NCI-H1417 (cell line): ENCODE measurements at places on chromosomes 12 and 14.

DNA sequence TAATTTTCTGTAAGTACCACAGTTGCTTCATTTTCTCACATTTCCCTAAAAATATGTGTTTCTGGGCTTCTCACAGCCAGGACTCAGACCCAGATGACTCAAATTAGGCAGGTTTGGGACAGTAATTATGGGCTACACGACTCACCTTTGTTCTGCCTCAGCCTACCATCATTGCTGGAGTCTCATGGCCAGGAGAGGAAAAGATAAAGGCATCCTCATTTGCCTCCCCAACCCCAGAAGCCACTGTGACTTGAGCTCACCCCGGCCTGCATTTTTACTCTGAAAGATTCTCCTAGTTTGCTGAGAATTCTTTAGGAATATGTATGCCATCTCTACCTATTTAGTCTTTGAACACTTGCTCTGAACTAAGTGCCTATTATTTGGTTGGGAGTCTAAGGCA, 207.8 kb downstream of the PAWR start:
- DNase-seq = no peak

GRCh38 chr14:101542391-101542790, 18.9 kb upstream of the DIO3 start:
- DNase-seq = no peak

DNA sequence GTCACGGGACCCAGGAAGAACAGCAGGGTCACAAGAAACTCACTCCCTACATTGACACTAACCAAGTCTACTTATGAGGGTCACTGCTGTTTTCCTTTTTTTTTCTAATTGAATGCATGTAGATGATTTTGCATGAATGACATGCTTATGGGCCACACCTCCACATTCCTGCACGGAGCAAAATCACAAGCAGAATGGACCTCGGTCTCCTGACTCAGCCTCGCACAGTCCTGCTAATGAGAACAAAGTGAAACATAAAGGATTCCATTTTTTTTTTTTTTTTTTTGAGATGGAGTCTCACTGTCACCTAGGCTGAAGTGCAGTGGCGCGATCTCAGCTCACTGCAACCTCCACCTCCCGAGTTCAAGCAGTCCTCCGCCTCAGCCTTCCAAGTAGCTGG, 12.3 kb downstream of the SCARB1 start:
- DNase-seq = no peak

DNA sequence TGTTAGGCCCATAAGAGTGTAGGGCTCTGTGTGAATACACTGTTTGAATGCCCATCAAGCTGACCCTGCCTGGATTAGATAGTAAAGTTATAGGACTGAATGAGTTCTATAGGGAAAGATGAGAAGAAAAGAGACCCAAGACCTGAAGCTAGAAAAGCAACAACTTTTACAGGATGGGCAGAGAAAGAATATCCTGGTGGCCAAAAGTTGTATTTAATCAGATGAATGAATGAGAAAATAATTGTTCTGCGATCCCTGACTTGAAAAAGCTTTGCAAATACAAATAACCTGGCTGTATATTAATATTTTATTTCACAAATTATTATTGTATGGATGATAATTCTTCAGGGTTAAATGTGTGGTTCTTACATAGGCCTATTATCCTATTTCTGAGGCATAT, 2.8 kb upstream of the ANO6 start:
- no peak for DNase-seq

DNA sequence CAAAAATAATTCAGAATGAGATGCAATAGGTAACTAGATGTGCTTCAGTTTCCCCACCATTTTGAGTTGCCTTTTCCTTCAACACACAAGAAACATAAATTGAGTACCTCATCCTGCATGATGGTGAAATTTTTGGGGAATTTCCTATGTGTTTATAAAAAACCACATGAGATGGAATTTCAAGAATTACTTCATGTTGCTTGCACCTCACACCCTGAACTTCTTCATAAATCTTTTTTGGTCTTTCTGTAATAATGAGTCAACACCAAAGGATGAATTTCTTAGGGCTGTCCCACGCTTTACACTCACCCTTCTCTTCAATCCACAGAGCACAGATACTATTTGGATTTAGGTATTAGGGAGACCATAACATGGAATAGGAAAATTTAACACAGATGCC, 22.6 kb upstream of the LUM start:
- DNase-seq = no peak

GRCh38 chr12:92411687-92412086, 266.0 kb upstream of the BTG1 start:
- no peak for DNase-seq

- DNase-seq = no peak
Observed at GRCh38 chr12:108861878-108862587, 4.7 kb upstream of the SSH1 start.

DNA sequence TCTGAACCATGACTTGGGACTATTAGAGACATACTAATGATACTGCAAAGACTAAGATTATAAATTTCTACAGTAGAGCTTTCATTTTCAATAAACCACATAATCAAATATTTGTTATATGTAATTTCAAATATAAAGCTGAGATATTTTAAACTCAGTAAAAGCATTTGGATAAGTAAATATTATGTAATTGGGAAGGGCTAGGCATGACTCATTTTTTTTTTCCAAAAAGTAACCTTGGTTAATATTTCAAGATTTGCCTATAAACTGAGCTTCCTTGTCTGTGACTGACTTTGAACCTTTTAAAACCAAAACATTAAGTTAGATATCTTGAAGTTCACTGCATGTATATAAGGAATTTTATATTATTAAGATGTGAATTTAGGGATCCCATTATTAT, 332.5 kb downstream of the CEP128 start:
- DNase-seq = no peak

GRCh38 chr12:68445824-68446223, 113.7 kb upstream of the MDM1 start:
- no peak for DNase-seq

GRCh38 chr12:26319511-26319910, 124.1 kb downstream of the SSPN start:
- DNase-seq = no peak

- no peak for DNase-seq
Observed at GRCh38 chr14:60488175-60488574, 2.3 kb upstream of the C14orf39 start.

DNA sequence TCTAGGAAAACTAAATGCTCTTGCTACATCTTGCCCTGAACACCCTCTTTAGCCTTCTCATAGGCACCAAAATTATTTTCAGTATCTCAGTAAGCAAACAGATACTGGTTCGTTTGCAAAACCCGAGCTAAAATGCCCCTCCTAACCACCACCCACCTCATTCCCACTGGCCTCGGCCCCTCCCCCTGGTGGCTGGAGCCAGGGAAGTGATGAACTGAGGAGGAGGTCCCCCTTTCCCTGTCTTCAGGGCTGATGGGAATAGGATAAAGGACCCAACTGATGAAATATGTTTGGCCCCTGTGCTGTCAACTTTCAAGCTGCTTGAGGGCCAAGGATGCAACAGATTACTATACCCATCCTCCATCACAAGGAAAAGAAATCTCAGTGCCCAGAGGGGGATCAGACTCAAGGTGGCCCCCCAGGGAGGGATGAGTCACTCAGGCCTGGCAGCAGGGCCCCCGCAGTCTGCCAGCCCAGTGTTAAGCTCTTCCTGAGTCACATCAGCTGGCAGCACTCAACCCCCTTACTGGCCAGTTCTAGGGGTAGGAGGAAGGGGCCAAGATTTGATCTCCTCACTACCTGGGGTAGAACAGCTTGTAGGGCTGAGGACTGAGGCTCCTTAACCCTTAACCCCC, 1.7 kb downstream of the ANKRD52 start:
- no peak for DNase-seq

DNA sequence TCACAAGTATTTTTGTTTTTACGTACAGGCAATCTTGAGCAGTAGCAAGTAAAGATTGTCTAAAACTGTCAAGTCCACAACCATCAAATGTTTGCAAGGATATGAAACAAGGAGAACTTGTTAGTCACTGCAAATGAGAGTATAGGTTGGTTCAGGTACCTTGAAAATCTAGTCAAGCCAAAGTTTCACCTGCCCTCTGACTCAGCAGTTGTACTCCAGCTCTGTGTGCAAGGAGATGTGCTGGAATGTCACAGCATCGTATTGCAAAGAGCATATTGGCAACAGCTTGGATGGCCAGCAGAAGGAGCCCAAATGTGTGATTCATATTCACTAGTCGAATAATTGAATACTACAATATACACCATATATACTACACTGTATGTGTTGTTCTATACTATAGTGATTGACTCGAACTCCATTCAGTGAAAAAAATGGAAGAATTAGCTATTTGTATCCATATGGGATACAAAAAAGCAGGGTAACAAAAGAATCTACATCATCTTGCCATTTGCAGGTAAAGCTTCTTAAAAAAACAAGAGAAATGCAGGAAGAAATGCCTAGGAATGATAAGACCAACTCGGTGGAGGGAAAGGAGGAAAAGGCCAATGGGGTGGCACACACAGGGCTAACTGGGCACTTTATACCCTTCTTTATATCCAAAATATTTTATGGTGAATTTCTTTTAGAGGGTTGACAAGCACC, 44.0 kb downstream of the EID3 start:
- DNase-seq = no peak

DNA sequence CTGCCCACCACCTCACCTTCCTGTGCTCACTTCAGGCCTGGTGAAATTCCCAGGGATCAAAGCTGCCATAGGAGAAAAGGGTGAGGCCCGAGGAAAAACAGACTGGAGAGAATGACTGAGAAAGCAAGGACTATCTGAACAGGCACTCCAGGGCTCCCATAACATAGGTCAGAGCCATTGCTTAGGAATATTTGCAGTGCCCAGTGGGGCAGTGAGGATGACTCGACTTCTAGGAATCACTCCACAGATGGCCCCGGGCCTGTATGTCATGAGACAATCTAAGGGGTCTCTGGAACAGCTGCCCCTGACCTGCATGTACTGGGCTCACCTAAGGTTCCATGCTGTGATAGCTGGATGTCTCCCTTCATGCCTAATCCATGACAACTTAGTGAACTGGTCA, 51.6 kb downstream of the GPHB5 start:
- no peak for DNase-seq

- no peak for DNase-seq
Observed at GRCh38 chr14:53537422-53538315, 384.5 kb upstream of the DDHD1 start.

- DNase-seq = no peak
Observed at GRCh38 chr14:50758305-50758704, 72.7 kb downstream of the NIN start.

DNA sequence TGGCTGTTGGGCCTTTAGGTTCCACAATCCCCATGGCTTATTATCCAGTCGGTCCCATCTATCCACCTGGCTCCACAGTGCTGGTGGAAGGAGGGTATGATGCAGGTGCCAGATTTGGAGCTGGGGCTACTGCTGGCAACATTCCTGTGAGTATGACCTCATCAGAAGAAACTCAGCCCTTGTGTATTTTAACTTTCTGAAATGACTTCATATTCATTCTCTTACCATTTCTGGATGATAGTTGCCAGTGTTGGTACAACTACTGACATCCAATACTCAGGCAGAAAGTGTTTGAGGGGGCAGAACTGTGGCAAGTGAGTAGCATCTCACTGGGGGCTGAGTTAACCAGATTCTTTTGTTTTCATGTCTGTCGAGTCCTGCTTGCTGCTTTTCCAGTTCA, 2.3 kb downstream of the DAZAP2 start:
- no peak for DNase-seq

- DNase-seq = no peak
Observed at GRCh38 chr12:131525795-131526508, 184.9 kb upstream of the SFSWAP start.

DNA sequence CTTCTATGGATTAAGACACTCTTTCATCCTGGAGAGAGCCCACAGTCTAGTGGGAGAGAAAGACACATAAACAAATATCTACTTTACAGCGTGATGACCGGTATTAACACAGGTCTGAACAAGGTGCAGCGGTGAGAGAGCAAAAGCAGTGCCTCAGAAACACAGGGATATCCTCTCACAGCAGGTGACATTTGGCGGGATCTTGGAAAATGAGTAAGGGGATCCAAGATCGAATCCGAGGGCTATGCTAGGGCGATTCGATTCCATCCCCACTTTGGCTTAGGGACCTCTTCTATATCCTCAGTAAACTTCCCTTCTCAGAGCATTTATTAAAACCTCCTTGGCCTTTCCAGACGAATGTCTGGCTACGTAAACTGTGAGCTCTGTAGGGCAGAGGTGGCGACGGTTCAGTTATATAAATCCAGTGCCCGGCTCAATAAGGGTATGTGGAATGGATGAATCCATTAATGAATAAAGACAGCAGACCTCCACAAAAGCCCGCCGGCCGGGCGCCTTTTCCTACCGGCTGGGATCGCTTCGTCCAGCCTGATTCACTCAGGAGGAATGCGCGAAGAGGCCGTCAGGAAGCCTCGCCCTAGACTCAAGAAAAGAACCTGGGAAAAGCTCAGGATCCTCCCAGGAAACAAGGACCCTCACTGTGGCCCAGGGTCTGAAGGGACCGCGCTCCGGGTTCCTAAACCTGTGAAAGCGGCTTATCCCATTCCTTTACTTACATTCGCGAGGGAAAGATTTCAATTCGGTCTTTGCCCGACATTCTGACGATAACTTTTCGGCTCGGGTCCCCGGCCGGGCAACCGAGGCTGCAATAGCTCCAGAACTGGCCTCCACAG, 455 bp downstream of the ATP6V1D start:
- peak; percentile 18 for DNase-seq

GRCh38 chr12:92463171-92463570, 239.6 kb upstream of the PLEKHG7 start:
- no peak for DNase-seq

- DNase-seq = peak; percentile 84
Observed at GRCh38 chr12:30985814-30986452, 59.4 kb downstream of the TSPAN11 start.

- DNase-seq = no peak
Observed at GRCh38 chr12:7937833-7938506, 2.0 kb upstream of the SLC2A3 start.

GRCh38 chr12:5163661-5164060, 120.0 kb downstream of the KCNA5 start:
- DNase-seq = no peak

GRCh38 chr12:43694879-43695278, 63.7 kb downstream of the PUS7L start:
- no peak for DNase-seq

GRCh38 chr14:106058342-106058741, 532.0 kb downstream of the TMEM121 start:
- DNase-seq = no peak

- no peak for DNase-seq
Observed at GRCh38 chr14:100058777-100059437, 6.3 kb upstream of the EVL start.

- no peak for DNase-seq
Observed at GRCh38 chr14:99951085-99951484, 114.1 kb upstream of the EVL start.

DNA sequence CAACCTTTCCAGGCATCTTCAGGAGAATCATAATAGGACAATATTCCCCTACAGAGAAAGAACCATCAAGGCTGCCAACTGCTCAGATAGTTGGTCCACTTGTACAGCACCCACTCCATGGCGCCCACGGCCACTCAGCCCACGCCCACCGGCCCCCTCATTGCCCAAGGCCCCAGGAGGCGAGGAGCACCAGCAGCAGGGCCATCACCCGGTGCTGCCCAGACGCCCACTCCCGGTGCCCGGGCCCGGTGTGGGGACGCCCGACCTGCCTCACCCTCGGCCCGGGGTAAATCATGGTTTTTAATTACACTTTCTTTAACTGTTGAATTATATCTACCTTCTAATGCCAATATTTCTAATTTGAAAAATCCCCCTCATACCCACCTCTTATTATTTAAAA, 41.3 kb upstream of the ANO6 start:
- no peak for DNase-seq
